ENCODE measurements at places on chromosomes 3 and 15.

DNA sequence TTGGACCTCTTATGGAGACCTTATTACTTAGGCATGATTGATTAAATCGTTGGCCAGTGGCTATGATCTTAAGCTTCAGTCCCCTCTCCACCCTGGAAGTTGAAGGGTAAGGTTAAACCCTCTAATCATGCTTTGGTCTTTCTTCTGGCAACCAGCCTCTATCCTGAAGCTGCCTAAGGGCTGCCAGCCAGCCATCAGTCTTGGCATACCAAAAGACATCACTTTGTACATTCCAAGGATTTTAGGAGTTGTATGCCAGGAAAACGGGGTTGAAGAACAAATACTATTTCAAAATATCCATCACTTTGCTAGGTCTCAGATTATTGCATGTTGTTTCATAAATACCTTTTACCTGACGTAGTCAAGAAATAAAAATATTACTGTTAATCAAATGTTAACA lies 28.9 kb downstream of the UBE2E2 start:
- DNase-seq = no peak

- DNase-seq = no peak
Measured at GRCh38 chr15:70610541-70610940, 152.8 kb downstream of the UACA start.

DNA sequence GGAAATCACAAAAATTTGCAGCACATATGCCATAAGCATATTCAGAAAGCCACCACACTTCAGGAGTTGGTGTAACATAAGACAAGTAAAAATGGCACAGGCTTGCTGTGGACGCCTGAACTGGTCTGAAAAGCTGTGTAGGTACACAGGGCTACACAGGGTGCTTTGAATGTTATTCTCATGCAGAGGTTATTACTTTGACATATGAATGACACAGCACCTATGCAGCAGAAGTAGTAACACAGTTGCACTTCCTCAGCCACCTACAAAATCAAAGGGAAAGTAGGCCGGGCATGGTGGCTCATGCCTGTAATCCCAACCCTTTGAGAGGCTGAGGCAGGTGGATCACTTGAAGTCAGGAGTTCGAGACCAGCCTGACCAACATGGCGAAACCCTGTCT lies 54.5 kb downstream of the OSBPL10 start:
- DNase-seq = no peak

GRCh38 chr15:98802187-98802586 lies 153.8 kb downstream of the IGF1R start:
- no peak for DNase-seq

DNA sequence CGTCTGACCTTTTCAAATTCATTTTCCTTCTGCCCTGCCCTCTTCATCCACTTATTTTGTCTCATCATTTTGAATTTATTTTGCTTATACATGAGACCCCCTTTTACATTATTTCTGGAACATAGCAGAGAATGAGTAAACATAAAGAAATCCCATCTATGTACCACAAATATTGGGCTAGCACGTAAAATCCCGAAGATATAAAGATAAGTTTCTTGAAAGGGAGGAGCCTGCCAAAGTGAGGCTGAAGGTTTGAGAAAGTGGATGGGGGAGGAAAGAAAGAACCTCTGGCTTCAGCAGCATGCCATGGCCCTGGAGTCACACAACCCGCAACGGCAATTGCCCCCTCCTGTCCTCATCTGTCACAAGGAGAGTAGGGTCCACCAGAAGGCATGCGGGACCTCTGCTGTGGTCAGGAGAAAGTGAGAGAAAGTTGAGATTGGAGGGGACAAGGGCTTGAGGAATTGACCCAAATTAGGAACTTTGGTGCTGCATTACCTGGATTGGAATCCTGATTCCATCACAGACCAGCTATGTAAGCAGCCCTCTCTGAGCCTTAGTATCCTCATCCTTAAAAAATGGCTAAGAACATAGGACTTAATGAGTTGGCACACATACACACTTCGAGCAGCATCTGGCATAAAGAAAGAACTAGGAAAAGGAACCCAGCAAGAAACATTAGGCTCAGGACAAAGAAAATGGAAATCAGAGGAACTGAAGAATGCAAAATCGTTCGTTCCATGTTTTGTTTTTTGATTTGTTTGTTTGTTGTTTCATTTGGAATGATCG lies 53.7 kb upstream of the GYG1 start:
- no peak for DNase-seq

DNA sequence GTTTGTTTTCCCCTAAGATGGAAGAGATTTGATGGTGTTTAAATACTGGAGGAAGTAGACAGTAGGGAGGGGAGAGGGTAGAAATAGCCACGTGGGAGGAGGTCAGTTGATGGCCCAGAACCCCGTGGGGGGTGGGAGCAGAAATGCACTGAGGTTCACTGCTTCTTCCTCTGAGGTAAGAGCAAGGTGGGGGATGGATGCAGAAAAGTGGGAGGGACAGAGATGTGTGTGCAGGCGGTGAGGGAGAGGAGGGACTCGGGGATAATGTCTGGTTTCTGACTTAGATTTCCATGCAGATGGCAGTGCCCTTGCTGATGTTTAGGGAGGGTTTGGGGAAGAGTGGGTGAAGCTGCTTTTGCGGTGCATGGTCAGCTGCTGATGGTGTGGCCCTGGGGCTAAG lies 102.9 kb downstream of the ARNT2 start:
- DNase-seq = no peak

GRCh38 chr15:74433592-74434262 lies at the start of gene SEMA7A:
Gene SEMA7A (minus strand): TSS chr15:74433958. CDS start chr15:74433918, 40 bp downstream.
- peak; percentile 50 for DNase-seq

DNA sequence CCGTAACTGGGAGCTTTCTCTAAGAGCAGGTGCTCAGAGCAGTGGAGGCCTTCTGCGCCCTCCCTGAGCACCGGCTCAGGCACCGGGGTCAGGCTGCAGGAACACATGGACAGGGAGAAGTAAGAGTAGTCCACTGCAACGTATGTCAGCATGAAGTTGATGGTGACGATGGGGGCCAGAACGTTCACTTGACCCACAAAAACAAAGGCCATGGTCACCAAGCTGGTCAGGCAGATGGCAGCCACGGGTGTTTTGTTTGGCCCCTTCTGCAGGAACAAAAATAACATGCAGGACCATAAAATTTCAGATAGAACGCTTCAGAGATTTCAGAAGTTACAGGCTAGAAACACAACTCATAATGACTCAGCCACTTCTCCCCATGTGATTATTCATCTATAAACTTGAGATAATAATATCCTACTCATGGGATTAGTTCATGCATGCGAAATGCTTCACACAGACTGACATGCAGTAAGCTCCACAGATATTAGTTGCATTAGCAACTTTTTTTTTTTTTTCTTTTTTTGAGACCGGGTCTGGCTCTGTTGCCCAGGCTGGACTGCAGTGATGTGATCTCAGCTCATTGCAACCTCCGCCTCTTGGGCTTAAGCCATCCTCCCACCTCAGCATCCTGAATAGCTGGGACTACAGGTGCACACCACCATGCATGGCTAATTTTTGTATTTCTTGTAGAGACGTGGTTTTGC lies 52.2 kb upstream of the HEG1 start:
- DNase-seq = no peak

DNA sequence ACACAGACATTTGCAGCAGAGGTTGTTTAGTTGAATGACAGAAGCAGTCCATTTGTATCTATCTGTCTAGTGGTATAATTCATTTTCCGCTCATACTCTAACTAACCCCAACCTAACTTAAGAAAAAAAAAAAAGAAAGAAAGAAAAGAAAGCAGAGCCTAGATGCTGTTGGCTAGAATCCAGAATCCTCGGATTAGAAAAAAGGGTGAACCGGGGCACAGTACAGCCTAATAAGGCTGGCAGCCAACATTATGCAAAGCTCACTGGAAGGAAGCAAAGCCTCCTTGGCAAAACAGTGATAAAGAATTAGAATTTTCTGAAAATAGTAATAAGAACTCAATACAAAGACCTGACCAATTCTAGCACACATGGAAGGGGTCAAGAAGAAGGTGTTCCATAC lies 640.8 kb downstream of the TUSC7 start:
- DNase-seq = no peak

DNA sequence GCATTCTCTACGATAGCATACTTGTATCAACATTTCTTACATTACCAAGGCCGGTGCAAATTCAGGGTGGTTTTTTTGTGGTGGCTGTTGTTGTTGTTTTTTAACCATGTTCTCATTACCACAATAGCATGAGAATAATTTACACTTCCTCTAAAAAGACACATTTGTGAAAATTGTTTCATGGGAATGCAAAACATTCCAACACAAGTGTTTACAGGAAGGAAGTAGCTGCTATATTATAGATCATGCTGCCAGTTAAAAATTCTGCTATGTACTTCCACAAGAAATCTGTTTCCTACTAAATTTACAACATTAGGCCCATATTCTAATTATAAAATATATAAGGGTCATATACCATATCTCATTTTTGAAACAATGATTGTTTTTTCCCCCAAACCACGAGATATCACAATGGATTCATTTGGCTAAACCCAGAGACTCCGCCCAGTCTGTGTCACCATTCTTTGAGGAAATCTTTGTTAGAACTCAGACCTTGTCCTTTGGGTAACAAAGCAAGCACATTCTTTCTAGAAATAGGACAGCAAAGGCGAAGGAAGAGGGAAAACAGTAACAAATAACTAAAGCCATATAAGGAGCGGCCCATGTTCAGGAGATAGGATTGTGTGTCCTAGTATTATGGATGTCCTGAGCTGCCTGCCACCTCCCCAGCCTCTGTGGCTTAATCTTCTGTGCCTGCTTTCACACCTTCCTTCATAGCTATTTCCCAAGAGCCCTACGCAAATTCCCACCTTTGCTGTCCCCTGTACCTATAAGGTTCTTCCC lies 60.1 kb downstream of the UACA start:
- no peak for DNase-seq

- no peak for DNase-seq
Measured at GRCh38 chr3:61772456-61772855, 211.1 kb downstream of the PTPRG start.

- no peak for DNase-seq
Measured at GRCh38 chr3:58478781-58479180, 13.1 kb upstream of the KCTD6 start.

GRCh38 chr15:87033056-87033455 lies 953.4 kb downstream of the AGBL1 start:
- no peak for DNase-seq

DNA sequence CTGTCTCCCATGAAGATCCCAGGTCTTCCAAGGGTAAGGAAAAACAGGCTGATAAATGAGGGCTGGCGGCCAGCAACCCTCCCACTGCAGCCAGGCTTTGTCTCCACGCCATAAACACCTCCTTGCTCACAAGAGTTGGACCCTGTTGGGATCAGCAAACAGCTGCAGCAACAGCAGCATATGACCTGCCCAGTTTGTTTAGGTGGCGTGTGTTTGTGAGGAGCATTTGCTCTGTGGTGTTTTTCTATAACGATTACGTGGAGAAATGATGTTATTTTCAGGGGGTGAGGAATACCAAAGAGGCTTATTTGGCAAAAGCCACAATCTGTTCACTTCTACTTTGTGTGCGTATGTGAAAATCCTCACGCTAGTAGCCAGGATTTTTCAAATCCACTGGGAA lies 58.5 kb downstream of the RFTN1 start:
- no peak for DNase-seq

GRCh38 chr3:32499585-32499984 lies 3.1 kb downstream of the CMTM6 start:
- DNase-seq = no peak

DNA sequence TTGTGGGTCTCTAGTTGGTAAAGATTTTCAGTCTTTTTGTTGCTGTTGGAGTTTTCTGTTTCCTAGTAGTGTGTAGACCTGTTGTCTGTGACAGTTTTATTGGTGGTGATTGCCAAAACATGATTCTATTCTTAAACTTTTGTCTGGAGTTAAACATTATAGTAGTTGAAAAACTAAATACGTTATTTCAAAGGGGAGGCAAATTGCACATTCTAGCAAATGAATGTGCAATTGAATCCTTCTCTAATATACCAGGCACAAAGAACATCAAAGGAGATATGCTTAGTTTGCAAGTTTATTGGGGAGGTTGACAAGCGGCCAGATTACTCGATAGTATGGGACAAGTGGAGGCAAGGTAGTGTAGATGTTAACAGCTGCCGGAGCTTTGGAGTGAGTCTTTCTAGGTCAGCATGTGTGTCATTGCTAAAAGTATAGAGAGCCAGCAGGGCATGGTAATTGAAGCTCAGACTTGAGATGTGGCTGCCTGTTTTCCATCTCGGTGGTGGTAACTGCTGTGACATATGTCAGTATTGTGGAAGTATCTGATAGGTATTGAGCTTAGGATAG lies 20.6 kb downstream of the CHD2 start:
- no peak for DNase-seq

GRCh38 chr3:148958696-148959095 lies 32.6 kb upstream of the GYG1 start:
- no peak for DNase-seq

- DNase-seq = no peak
Measured at GRCh38 chr15:96181217-96181616, 149.3 kb upstream of the NR2F2 start.

GRCh38 chr3:57942872-57943283 lies 65.3 kb upstream of the FLNB start:
- DNase-seq = no peak

- no peak for DNase-seq
Measured at GRCh38 chr15:100635406-100636071, 33.1 kb downstream of the ASB7 start.

GRCh38 chr15:68851971-68852370 lies 31.3 kb upstream of the ANP32A start:
- no peak for DNase-seq

GRCh38 chr15:48794697-48795134 lies 16.2 kb downstream of the CEP152 start:
- DNase-seq = no peak

GRCh38 chr3:10505050-10505790 lies at the start of gene ATP2B2:
Gene ATP2B2 (minus strand): TSS chr3:10505586. CDS start chr3:10449543, 56,043 bp downstream.
- no peak for DNase-seq

DNA sequence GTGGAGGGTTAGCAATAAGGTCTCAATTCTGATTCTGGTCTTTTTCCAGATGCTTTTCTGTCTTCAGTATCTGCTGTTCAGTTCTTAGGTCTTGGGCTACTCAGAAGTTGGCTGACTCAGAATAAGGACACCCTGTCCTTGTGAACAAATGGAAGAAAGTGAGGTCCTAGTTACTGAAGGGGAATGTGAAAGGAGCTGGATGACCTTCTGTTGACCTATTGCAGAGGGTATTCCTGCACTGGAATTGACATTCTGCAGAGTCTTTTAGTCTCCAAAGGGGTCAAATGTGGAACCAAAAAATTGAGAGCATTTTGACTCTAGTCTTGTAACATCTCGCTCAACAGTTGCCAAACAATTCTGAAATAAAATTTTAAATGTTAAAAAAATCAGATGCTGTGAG lies 63.0 kb downstream of the CCR1 start:
- DNase-seq = no peak

- no peak for DNase-seq
Measured at GRCh38 chr15:32884146-32884545, 166.3 kb downstream of the GREM1 start.

- no peak for DNase-seq
Measured at GRCh38 chr3:99645277-99646106, 7.1 kb downstream of the COL8A1 start.

- no peak for DNase-seq
Measured at GRCh38 chr3:94176988-94177745, 114.3 kb downstream of the NSUN3 start.

DNA sequence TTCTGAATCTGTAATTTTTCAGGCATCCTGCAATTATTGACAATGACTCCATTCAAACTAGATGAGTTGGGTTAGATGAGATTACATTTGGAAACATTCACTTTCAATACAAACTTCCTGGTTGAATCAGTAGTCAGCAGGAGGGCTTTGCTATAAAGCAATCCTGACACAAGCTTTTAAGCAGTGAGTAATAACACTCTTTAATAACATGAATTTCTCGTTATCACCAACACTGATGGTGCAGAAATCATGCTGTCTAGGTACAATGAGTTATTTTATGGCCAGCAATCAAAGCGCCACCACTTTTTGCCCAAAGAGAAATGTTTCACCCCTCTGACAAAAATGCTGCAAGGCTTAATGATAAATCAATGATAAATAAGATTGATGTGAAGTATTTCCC lies 474.8 kb upstream of the CNTN4 start:
- DNase-seq = no peak
